ENCODE measurements at places on chromosomes 7 and 10.

DNA sequence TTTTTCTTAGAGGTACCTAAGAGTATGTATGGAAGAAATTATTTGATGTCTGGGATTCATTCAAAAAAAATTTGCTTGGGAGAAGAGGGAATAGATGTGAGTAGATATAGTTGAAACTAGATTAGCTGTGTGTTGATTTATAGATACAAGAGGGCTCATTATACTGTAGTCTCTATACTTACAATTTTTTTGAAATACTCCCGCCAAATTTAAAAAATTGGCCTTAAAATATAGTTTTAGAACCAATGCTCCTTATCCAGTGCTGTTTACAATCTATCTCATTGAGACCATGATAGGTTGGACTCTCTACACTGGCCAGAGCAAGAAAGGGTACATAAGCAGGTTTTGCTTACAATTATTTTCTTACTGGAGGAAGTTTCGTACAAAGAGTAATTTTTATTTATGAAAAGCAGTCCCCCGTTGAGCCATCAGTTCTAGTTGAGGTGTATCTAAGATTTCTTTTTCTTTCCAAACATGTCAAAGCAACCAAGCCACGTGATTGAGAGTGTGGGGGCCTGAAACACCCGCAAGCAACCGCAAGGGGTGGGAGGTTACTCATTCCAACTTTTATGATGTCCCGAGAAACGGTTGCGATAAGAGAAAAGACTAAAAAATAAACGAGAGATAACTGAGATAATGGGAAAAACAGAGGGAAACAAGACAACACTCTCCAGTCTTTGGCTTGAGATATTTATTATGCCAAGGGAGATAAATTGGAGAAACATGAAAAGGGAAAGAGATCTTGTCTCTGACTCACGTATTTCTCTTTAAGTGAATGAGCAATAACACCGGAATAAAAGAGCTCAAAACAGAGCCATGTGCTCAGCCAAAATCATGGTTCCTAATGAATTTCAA, 729.2 kb downstream of the LRMDA start:
- no peak for DNase-seq

DNA sequence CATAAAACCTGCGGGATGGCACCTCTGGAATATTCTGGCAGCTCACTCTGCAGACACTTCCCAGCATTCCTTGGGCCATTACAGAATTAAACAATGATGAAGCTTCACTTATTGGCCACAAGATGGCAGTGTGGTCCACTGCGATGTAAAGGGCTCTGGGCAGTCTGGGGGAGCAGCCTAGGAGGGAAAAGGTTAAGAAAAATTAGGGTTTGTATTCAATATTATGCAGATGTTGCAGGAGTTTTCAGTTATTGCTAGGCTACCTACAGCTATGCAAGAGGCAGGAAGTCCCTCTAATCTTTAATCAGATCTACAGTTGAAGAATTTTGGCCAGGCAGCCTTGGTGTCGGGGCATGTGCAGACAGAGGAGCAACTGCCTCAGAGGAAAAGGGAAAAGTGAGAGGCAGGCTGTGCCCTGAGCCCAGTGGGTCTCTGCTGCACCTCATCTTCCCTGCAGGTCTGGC, 233.2 kb upstream of the PRSS1 start:
- DNase-seq: peak; percentile 67

GRCh38 chr10:76352300-76352699, 920.9 kb downstream of the LRMDA start:
- peak; percentile 13 for DNase-seq

DNA sequence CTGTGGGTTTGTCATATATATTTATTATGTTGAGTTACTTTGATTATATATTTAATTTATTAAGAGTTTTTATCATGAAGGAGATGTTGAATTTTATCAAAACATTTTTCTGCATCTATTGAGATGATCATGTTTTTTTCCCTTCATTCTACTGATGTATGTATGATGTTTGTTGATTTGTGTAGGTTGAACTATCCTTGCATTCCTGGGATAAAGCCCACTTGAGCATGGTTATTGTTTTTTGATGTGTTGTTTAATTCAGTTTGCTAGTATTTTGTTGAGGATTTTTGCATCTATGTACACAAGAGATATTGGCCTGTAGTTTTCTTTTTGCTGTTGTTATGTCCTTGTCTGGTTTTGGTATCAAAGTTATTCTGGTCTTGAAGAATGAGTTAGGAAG, 31.1 kb downstream of the SCART1 start:
- DNase-seq: no peak

GRCh38 chr10:60649485-60650377, 128.5 kb upstream of the CDK1 start:
- no peak for DNase-seq

DNA sequence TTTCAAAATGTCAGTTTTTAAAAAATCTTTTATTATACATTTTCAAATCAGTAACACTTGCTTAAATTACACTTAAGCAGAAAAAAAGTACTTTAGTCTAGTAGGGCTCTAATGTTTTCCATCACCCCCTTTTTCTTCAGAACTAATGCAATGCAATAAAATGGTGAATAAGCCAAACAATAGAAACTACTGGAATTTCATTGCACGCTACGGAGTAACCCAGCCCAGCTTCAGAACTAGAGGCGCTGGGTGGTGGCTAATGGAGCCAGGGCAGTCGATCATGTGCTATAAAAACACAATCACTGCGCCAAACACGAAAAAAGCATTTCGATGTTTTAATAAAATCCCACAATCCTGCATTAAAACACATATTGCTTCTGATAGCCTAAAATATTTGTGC, 59.9 kb upstream of the ODAD2 start:
- DNase-seq: no peak

DNA sequence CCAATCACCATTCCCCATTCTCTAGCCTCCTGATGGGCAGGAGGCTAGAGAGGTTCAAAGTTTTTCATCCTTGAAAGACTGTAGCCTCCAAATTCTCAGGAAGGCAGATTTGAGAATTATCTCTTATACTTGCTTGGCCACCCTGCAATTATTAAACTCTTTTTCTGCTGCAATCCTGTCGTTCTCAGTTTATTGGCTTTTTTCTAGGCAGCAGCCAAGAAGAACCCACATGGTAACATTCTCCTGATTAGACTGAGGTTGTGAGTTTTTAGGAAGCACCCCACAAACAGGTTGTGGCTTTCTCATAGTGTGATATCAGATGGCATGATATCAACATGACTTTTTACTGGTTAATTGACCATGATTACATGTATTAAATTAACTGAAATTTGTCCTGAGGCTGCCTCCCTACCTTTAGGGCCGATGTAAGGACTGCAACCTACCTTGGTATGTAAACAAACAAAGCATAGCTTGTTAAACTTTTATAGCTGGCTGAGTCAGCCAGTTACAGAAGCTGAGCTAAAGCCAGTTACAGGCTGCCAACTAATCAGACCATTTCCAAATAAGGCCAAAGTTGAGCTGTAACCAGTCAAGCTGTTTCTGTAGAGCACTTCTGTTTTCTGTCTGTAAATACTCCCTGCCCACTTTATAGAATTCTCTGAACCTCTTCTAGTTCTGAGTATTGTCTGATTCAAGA, 3.2 kb upstream of the ZNF248 start:
- peak; percentile 16 for DNase-seq

DNA sequence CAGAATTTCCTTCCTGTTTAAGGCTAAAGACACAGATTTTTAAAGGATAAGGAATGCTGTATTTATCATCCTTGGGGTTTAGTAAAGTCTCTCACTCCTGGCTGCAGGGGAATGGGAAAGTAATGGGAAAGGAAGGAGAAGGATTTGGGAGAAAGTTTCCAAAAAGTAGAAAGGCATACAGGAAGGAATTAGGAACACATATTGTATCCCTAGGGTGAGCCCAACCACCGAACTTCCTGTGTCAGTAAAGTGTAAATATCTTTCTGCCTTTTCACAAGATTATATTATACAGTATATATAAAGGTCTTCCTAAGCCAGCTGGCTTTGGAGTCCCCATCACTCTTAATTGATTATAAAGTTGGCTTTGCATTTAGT, 12.0 kb upstream of the UBE2D1 start:
- no peak for DNase-seq

- no peak for DNase-seq
These were observed 29.7 kb downstream of the KLRG2 start for GRCh38 chr7:139453673-139454321.

GRCh38 chr10:108787932-108788331, 1135.4 kb downstream of the XPNPEP1 start:
- peak; percentile 58 for DNase-seq

GRCh38 chr10:110512461-110513187, 14.9 kb downstream of the DUSP5 start:
- DNase-seq: peak; percentile 57

DNA sequence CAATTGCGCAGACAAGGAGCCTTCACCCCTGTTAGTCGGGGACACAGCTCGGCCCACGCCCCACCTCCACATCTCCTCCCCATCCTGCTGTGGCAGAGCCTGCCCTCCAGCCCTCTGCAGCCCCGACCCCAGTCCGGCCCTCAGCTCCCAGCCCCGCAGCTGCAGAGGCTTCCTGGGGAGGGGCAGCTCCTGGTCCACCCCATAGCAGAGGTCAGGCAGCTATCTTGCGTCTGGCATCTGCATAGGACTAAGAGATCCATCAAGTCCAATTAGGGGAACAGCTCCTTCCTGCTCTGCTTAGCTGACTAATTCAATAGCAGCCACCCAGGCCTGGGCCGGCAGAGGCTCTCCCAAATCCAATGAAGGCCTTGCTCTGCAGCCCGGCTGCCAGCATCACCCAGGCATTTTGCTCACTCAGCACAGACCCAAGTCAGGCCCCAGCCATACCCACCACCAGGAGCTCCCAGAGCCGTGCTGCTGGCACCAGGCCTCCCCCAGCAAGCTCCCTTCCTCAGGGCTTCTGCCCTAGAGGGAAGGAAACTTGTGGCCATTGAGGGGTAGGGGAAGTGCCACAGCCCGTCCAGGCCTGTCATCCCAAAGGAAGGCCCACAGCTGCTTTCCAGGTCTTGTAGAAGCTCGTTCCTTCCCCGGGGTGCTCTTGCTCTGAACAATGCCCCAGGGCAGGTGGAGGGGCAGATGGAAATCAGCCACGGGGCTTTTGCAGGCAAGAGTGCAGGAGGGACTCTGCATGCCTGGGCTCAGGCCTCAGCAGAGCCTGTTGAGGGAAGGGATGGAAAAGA, 106.2 kb upstream of the RET start:
- no peak for DNase-seq

- no peak for DNase-seq
These were observed 51.5 kb downstream of the IMMP2L start for GRCh38 chr7:111510584-111511378.

Measured in kidney glomerular epithelial cell (primary cell).